ENCODE measurements at places on chromosomes 2 and 18. TPM values are rescaled to one million over a fixed set of nuclear protein-coding genes. Genes with fewer than 3 reads are reported as not detected.

DNA sequence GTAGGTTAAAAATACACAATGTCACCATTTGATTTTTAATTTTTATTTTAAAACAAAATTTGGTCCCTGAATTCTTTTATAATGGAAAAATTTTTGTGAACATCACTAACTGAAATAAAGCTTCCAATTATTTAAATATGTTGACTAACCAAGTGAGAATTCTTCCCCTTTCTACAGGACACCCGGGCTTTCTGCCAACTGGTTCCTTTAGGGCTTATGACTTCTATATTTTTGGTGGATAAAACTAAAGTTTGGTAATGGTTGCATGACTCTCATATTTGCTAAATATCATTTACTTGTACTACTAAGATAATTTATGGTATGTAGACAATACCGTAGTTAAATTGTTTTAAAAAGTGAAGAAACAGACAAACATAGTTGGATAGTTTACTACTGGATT lies 291.0 kb upstream of the DOK6 start:
- H3K4me1 ChIP-seq: no peaks in the 10 kb centered on the region
- H3K27me3 ChIP-seq: no peaks in the 10 kb centered on the region
- no peaks in the 10 kb centered on the region for H3K36me3 ChIP-seq
- DNase-seq: no peak
- no peak overlapping the region for H3K4me3 ChIP-seq

DSC3 gene
- 0.40 TPM for total RNA-seq

DNA sequence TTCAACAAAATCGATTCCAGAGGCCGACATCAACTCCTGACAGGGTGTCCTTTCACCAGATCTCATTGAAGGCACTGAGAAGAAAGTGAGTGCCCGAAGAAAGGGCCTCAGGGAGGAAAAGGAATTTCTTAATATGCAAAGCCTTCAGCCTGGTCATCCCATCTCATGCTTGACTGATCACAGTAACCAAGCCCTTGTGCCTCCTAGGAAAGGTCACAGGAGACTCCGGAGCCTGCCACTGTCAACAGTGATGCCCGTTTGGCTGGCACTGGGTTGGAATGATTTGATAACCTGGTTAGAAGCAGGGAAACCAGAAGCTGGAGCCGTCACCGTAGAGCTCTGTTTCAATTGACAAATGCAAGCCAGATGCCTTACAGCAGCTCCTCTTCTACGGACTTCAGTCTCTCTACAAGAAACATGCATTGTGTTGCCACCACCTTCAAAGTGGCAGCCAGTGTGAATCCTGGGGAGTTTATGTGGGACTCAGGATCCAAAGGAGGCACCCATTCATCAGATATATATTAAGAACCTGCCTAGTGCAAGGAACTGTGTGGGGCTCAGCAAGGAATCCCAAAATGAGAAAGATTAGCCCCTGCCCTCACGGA lies 24.6 kb downstream of the COX7A2L start:
- peaks cover 73% of the 10 kb centered on the region for H3K36me3 ChIP-seq
- H3K4me1 ChIP-seq: peaks cover 8% of the 10 kb centered on the region

METTL8 gene
- total RNA-seq: 35.1 TPM

All from K562 (cell line).